Stimulated activated CD4-positive, alpha-beta T cell treated with anti-CD3 and anti-CD28 coated beads, Interleukin-12 subunit alpha, Interleukin-12 subunit beta, amount 100 ng/mL, for 4 hours (primary cell): ENCODE measurements at places on chromosomes 4 and X.

DNA sequence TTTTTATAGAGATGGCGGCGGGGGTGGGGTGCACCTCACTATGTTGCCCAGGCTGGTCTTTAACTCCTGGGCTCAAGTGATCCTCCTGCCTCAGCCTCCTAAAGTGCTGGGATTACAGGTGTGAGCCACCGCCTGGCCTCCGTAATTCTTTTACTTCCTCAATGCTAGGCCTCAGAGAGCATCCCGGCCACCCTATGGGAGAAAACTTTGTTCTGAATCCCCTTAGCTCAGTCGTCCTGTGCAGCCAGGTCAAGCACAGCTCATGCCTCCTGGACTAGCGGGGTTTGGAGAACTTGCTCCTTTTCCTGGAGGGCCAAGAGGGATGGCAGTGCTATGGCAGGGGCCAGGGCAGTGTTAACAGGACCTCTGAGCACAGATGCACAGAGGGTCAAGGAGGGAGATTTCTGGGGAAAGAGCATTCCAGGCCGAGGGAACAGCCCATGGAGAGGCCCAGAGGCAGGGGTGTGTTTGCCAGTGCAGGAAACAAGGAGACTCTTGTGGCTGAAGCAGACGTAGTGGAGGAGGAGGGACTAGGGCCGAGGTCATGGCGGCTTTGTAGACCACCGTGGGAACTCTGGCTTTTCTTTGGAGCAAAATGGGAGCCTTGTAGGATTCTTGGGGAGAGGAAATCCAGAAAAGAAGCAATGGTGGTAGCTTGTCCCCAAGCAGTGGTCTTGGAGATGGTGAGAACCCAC, 9.8 kb upstream of the TNIP2 start:
- no peak for DNase-seq

- DNase-seq: no peak
Measured at GRCh38 chr4:145132511-145133098, 34.5 kb downstream of the ABCE1 start.

DNA sequence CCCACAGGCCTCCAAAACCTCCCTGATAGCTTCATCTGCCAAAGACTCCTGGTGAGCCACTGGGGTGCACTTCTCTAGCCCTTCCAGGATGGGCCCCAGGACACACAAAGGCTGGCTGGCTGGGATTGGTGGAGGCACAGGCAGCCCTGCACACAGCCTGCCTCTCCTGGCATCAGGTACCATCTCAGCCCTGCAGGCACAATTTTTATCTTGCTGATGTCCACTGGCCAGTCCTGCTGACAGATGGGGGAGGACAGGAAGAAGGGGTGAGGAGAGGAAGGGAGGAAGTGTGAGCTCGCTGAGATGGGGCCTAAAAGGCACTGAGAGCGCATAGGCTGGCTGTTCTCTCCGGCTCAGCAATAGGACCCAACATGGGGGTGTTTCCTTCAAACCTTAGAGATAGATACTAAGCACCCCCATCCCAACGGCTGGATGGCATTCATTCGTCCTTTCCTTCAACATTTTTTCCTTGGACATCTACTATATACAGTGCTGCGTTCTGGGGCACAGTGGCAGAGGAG, 92.7 kb downstream of the PJA1 start:
- no peak for DNase-seq

DNA sequence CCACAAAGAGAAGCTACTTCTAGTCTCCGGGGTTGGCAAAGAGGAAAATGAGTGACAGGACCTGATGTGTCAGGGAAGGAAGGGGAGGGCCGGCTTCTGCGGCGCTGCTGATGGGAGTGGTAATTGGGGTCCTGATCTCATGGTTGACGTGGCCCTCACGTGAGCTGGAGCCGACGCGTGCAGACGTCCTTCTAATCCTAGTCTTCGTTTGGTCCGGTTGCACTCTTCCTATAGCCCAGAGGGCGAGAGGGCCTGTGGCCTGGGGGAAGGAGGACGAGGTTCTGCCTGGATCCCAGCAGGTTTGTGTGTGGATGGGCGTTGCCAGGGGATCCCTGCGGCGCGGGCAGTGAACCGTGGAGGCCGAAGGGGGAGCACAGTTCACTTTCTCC, at the start of gene ARMCX1:
ARMCX1 (plus strand) TSS at position 186 of the 389 bp plus-strand sequence. CDS start 2,384 bp downstream, outside the sequence.
- DNase-seq: peak; percentile 13

GRCh38 chr4:139670775-139671174, 5.2 kb downstream of the MGST2 start:
- no peak for DNase-seq

DNA sequence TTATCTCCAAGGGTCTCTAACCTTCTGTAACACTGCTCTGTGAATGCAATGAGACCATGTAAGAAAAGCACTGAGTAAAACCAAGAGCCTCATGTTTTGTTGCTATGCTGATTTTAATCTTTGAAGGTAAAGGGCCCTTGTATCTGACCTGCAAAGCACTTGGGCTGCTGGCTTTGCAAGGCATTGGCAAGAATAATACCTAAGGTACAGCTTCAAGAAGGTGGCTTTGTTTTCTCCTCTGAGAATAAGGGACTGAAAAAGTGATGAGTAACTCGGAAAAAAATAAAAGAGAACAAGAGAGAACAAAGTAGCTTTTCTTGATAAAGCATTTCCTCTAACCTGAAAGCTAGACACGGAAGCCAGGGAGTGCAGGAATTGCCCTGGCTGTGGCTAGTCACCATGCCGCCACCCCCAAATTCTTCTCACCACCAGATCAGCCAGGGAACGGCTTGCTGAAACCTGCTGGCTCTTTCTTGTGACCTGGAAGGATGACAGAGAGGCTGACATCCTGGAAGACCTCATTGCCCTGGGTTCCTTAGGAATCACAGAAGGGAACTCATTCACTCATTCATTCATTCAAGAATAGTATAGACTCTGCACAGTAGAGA, 41.8 kb upstream of the HS3ST1 start:
- DNase-seq: no peak

DNA sequence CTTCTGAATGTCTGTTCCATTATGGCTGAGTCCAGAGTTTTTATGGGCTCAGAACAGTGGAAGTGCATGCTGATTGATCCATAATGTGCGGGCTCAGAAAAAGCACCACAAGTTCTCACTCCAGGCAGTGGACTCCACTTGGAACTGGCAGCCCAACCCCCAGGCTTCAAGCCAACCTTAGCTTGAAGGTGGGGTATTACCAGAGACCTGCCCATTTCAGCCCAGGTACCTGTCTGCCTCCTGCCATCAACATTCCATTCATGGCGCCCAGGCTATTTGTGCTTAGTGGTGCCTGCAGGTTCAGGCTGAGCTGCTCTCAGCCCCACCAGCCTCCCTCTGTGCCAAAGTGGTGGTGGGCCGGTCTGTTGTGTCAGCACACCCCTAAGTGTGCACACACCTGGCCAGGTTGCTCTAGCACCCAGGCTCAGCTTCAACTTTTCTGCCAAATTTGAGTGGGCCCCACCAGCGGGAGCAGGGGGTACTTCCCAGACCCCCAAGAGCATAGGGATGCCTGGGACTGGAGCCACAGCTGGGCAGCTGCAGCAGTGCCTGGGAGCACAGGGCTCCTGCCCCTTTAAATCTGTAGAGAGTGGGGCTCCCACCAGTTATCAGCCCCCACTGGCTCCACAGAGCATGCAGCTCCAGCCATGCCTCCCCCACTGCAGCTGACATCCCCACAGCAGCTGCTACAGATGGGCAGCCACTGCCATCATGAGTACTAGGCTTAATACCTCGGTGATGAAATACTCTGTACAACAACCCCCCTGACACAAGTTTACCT, 1025.3 kb downstream of the PCDH19 start:
- DNase-seq: no peak

- DNase-seq: no peak
Measured at GRCh38 chr4:68907788-68908700, 43.6 kb downstream of the UGT2A3 start.

DNA sequence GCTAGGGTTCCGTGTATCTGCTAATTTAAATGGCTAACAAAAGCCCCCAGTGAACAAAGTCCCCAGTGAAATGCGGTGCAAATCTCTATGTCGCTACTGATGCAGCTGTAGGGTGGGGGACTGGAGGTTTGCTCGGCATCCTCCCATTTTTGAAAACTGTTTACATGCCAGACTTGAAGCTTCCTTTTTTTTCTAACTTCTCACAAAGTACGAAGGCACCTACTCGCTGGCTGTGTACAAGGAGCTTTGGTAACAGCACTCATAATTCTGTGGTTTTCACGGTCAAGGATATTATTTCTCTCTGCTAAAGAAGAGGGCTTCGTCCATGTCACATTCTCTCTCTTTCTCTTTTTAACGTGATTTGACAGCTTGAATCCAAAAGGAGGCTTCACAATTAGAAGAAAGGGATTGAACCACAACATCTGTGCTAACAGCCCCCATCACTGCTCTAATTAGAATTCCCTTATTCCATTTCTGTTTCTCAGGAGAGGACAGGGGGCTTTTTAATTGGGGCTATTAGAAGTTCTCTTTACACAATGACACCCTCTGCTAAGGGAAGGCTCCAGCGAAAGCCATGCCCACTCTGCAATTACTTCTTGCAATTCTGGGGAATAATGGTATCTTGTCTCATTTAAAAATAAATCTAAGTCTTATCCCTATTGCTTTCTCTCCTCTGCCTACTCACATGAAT, 46.7 kb downstream of the TMEM156 start:
- DNase-seq: no peak

DNA sequence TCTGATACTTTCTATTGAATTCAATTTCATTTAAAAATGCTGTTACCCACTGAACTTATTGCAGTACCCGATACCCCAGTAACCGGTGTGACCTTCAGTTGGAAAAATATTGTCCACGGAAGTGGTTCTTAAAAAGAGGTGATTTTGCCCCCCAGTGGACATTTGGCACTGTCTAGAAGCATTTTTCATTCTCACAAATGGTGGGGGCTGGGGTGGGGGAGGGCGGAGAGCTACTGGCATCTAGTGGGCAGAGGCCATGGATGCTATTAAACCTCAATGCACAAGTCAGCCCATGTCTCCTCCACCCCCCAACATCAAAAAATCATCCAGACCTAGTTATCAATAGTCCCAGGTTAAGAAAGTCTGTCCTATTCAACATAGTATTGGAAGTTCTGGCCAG, 19.6 kb upstream of the CHM start:
- DNase-seq: no peak

GRCh38 chrX:72101597-72102037, 30.1 kb downstream of the RTL5 start:
- no peak for DNase-seq

GRCh38 chr4:177313263-177313662, 3.6 kb downstream of the NEIL3 start:
- no peak for DNase-seq

GRCh38 chr4:56870946-56871345, 36.8 kb upstream of the REST start:
- no peak for DNase-seq

DNA sequence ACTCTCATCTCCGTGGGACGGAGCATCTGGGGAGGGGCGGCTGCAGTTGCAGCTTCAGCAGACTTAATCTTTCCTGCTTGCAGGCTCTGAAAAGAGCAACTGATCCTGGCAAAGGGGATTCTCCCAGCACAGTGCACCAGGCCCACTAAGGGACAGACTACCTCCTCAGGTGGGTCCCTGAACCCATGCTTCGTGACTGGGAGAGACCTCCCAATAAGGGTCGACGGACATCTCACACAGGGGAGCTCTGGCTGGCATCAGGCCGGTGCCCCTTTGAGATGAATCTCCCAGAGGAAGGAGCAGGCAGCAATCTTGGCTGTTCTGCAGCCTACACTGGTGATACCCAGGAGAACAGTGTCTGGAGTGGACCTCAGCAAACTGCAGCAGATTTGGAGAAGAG, 303.3 kb upstream of the FGF16 start:
- DNase-seq: no peak

- no peak for DNase-seq
Measured at GRCh38 chr4:42954963-42955669, 62.6 kb downstream of the GRXCR1 start.

- DNase-seq: no peak
Measured at GRCh38 chr4:185950891-185951290, 118.1 kb upstream of the TLR3 start.

DNA sequence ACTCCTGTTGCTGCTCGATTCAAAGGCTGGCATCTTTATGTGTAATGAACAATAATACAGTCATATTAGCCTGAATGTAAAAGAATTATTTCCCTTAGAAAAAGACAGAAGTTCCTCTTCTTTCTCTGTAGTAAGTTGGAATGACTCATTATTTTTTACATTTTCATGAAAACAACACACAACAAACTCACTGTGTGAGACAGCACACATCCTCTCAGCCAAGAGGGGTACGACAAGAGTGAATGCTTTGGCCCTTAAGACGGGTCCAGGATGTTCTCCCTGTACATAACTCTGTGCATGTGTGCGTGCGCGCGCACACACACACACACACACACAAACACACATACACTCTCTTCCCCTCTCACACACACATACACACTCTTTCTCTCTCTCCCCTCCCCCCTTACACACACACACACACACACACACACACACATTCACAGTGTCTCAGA, 72.8 kb downstream of the MANBA start:
- no peak for DNase-seq

GRCh38 chr4:24849756-24850155, 54.4 kb downstream of the SOD3 start:
- DNase-seq: no peak

- DNase-seq: peak; percentile 11
Measured at GRCh38 chr4:55635741-55636655, at the start of gene NMU. TSS of gene NMU (minus strand) at chr4:55636298. CDS start at chr4:55636192, 106 bp downstream.

GRCh38 chr4:107618656-107619055, 101.4 kb downstream of the PAPSS1 start:
- no peak for DNase-seq

DNA sequence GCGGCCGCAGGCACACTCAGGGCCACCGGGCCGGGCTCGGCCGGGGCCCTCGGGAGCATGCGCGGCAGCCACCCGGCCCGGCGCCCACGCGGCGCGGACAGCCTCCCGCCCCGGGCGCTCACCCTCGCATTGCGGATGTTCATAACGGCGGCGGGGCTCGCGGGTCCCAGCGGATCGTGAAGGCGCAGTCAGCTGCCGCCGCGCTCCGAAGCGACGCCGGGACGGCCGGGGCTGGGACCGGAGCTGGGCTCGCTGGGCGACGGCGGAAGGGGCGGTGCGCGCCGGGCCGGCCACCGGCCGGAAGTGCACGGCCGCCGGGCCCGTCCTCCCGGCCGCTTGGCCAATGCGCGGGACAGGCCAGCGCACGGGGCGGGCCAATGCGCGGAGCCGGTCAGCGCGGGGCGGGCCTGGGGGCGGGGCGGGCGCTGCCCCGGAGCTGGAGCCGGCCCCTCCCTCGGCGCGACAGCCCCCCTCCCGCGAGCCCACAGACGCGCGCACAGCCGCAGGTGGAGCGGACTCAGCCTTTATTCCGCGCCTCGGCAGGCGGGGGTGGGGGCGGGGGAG, at the start of gene NAA10:
NAA10 (minus strand) TSS at position 276 of the 564 bp plus-strand sequence; CDS start at position 143, 133 bp downstream.
- peak; percentile 70 for DNase-seq
